Thyroid gland (tissue), 4 donors: ENCODE measurements at places on chromosomes 1 and 21. TPM values are rescaled to one million over a fixed set of nuclear protein-coding genes. Genes with fewer than 3 reads are reported as not detected.

DNA sequence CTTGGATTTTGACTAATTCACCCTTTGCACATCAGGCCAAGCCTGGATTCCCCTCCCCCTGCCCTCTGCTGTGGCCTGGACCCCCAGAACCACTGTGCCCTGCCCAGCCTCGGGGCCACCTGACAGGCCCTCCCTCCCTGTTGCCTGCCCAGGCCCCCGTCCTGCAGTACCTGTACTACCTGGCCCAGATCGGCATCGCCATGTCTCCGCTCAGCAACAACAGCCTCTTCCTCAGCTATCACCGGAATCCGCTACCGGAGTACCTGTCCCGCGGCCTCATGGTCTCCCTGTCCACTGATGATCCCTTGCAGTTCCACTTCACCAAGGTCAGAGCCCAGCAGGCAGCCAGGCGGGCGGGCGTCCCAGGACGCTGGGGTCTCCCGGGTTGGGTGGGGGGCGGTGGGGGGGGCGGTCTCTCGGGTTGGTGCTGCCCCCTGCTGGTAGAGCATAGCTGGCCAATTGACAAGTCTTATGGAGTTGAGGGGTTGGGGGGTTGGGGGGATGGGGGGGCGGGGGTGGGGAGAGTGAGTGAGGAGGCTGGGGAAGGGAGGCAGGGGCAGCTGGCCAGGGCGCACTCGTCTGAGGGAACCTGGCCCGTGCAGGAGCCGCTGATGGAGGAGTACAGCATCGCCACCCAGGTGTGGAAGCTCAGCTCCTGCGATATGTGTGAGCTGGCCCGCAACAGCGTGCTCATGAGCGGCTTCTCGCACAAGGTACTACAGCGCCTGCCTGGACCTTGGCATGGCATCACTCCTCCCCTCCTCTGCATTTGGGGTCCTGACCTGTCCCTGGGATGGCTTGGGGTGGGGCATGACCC is 10.7 kb downstream of the AMPD2 start:
- no peak for DNase-seq

GRCh38 chr21:45325206-45326168 is 37.8 kb upstream of the POFUT2 start:
- no peak for DNase-seq

- DNase-seq = no peak
Measured at GRCh38 chr1:197066277-197066676, 783 bp downstream of the F13B start.

DNA sequence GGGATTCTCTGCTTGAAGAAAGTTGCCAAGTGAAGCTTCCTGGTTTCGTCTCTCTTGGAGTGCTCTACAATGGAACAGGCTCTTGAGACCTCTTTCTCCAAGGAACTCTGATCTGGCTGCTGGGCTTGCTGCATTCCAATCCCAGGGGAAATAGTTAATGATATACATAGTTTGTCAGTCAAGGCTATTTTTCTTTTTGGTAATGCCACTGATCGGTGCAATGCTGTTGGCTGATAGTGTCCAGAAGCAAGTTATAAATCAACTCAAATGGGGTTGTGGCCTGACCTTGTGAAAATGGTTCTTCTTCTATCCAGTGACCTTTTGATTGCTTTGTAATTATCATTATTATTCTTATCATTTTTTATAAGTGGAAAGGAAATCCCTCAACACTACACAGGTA is 48.4 kb upstream of the TNFSF18 start:
- DNase-seq = no peak

DNA sequence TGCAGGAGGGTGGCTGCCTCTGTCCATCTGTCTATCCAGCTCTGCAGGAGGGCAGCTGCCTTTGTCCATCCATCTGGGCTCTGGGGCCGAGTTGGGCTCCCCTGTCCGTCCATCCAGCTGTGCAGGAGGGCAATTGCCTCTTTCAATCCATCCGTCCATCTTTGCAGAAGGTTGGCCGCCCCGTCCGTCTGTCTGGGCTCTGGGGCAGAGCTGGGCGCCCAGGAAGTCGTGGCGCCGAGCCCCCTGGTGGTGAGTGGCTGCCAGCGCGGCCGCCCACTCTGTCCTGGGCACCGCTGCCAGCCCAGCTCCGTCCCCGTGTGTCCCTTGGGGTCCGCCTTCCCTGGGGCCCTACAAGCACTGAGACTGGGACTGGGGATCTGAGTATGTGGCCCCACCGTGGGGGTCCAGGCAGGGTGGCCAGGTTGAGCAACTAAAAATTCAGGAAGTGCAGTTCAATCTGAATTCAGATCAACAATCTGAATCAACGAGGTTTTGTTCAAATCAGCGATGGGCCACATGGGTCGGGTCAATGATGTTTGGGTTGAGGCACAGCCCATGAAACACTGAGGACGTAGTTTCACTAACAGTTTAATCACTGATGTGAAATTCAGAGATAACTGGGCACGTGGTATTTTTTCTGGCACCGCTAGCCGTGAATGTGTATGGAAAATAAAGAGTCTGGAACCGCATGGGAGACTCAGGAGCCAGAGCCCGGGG is 99.1 kb upstream of the ACTRT2 start:
- DNase-seq = peak; percentile 15

DNA sequence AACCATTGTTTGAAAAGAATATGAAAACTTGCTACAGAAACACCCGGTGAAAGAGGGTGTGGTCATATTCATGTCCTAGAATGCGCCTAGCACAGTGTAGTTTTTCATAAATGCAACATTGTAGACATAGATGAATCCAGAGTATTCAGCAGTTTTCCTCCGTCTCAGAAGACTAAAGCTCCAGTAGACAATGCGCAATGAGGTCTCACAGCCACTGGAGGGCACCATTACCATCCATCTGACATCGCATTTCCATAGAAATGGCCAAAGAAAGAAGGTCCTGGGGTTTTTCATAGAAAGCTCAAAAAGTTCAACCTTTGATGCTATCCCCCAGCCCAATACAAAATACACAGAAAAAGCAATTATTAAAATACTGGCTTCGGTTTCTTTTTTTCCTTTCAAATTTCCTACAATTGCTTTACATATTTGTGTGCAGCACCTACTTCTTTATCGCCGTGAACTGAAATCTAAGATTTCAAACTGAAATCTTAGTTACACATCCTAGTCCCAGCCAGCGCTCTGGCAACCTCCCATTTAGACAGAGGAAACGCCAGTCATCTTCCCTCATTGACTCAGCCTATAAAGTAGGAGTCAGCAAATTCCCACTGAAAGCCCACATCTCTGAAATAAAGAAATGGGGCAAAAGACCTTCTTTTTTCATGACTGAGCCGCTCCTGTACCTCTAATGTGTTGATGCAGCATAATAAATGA is 3.9 kb upstream of the CD58 start:
- DNase-seq = peak; percentile 70

GRCh38 chr1:114259511-114260160 is 106.0 kb upstream of the SYT6 start:
- no peak for DNase-seq

DNA sequence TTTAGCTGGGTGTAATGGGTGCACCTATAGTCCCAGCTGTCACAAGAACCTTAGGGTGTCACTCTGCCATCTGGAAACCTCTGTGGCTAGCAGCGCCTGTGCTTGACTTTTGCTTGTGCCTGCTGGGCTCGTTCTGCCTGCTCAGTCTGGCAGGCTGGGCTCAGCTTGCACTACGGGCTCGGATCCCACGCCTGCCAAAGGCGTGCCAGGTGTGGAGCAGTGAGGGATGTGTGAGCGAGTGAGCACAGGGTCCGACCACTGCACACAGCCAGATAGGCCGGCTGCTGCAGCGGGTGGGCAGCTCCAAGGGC is 2.8 kb upstream of the LSM10 start:
- DNase-seq = no peak

The CAMTA1 gene
- total RNA-seq = 89.6 TPM

The APCS gene
- total RNA-seq = not detected

The FOXO6 gene
- 1.6 TPM for total RNA-seq

The PTPN14 gene
- total RNA-seq = 30.4 TPM
